ENCODE measurements at places on chromosomes 4 and X.

GRCh38 chr4:152485726-152486276, 50.1 kb downstream of the FBXW7 start:
- DNase-seq, result no peak

DNA sequence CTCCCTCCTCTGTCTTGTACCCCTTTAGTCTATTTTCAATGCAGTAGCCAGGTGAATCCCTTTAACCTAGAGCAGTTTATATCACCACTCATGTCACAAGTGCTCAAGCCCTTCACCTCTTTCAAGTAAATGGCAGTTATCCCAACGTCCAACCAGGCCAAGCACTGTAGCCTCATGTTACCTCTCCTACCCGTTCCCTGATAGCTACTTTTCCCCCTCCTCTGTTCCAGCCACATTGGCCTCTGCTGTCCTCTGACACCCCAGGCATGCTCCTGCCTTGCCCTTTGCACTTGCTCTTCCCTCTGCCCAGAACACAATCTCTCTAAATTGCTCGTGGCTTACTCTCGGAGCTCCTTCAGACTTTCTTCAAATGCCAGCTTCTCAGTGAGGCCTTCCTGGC, 15.2 kb downstream of the GUCY1B1 start:
- no peak for DNase-seq

DNA sequence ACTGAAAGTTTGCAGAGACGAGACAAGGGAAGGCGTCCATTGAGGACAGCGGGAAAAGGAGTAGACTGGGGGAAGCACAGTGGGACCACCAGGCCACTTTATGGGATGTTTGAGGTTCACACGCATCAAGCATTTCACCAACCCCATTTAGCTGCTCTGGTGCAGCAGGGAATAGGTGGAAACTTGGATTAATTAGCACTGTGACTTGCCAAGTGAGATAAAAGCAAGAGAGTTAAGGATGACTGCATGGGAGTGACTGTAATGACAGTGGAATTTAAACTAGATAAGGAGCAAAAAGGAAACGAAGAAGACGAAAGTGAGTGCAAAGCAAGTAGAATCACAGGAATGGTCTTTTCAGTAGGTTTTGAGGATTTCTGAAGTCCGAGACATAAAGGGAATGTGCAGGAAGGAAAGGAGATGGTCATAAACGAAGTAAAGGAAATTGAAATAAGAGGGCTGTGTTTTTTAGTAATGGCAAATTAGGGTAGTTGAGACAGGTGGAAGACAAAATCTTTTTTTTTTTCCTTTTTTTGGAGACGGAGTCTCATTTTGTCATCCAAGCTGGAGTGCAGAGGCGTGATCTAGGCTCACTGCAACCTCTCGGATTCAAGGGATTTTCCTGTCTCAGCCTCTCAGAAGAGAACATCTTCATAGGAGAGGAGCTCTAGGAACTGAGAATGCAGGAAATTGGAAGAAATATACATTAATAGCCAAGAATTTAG, 119.0 kb upstream of the MAP9 start:
- DNase-seq, result no peak

GRCh38 chr4:182240161-182241130, 2.8 kb upstream of the TENM3 start:
- DNase-seq, result no peak

- DNase-seq, result no peak
Measured at GRCh38 chr4:154973244-154974035, 192.4 kb downstream of the RBM46 start.

DNA sequence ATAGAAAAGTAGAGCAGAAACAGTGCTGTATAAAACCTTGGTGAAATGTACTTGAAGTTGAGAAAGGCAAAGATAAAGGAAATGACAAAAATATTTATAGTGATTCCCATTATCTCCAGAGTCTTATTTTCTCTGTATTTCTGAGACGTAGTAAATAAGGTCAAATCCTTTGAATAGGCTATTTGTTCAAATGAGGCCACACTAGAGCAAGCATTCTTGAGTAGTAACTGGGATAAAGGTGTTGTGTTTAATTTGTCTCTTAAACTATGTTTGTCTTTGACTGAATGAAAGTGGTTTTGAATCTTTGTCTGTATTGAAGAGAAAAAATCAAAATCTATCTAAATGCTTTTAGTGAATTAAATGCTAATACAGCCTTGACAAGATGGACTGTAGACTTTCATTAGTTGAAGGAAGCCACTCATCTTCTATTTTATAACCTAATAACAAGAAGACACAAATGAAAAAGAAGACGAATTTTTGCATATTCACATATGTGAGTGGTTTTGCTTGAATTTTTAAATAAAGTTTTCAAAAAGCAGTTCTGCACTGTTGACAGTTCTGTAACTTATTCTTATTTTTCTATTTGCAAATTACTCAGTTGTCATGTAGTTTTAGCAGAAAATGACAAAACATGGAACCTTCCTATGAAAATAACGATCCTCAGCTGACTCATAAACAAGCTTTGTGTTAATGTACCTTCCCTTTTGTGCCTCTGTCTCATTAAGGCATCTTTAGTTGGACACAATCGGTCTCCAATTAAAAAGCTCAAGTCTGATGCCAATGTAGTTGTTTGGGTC, 94.8 kb upstream of the PCDH18 start:
- no peak for DNase-seq

All from activated T-helper 1 cell treated with anti-CD3 and anti-CD28 coated beads, Interleukin-2, amount 50 U/mL, for 16 hours (primary cell).